ENCODE measurements at places on chromosomes 3 and 15.

- DNase-seq = no peak
Measured at GRCh38 chr3:72973031-72973723, 23.4 kb upstream of the PPP4R2 start.

DNA sequence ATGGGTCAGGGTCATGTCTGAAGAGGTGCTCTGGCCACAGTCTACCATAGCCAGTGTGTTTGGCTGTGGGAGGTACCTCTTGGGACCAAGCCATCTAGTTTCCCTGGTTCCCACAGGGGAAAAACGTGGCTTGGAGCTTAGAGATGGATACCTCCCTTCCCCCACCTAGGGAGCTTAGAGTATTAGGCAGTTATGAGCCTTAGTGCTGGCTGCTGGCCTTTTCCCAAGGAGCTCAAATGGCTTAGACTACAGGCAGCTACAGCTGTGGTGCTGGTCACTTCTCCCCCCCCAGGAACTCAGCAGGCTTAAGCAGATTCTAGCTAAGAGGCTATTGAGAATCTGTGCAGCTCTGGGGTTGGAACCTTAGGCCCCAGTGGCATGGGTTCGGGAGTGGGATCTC, 591.2 kb downstream of the NSUN3 start:
- DNase-seq = no peak

DNA sequence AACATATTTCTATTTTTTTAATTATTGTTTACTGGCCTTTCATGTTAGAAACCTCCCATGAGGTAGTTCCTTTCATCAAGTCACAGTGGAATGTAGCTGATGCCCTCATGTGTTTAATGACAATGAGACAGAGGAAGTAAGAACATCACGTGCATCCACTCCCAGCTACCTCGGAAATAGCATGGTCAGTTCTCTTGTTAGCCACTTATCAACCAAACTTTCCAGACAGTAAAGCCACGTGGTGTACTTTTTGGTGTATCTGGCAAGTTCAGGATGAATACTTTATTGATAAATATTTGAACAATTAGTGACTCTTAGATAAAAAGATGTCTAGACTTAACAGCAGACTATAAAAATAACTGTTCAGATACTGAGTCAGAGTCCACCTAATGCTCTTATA, 781.7 kb downstream of the MECOM start:
- no peak for DNase-seq

DNA sequence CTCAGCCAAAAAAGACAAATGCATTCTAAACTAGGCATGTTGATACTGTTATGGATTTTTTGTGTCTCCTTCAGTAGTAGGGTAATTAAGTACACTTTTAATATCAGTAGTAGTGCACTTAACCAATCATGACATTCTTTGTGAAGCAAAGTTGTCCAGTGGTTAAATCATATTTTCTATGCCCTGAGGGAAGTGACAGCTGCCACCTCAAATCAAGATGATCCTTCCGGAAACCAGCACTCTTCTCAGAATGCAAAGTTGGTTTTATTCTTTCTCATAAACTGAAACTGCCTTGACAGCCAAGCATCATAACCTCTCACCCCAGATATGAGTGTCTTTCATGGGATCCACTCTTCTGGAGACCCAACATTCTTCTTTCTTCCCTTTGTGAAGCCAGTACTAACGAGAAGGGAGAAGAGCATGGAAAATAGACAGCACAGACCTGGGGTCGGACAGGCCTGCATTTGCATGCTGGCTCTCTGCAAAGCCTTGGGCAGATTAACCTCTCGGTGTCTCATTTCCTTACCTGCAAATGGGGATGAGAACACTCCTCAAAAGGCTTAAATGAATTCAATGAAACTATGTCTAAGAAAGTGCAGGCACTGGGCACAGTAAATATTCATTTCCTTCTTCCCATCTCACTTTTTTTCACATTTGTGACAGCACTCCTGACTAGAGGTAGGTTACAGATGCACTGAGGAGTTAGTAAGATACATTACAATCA, 13.2 kb downstream of the AAGAB start:
- DNase-seq = no peak

DNA sequence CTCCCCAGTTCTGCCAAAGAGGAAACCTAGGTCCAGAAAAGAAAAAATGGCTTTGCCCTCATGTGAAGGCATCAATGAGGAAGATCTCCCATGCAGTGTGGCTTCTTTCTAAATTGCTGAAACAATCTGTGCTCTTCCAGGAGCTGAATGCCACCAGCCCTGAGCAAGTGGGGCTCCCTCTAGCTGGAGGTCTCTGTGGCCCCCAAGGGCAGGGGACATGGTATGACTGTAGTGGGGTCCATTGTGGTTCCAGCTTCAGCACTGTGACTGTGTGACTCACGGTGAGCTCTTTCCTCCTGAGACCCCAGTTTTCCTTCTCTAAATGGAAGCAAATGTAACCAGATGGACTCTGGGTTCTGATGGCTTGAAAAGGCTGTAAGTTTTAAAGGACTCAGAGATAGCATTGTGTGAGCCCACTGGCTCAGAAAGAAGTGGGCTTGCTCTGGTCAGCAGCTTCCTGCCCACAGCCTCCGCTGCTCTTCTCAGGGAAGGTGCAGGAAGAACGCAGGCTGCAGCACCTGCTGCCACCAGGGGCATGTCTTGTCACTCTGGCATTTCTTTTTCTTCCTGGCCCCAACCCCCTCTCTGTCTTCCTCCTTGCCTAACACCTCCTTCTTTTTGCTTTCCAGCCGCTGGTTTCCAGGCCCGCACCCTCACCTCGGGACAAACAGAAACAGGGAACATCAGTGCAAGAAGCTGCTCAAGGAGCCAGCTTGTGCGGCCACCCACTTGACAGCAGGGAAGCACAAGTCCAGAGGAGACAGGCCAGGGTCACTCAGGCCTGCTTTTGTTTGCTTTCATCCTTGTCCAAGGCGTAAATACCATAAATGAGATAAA, 5.8 kb upstream of the CXCR6 start:
- no peak for DNase-seq

DNA sequence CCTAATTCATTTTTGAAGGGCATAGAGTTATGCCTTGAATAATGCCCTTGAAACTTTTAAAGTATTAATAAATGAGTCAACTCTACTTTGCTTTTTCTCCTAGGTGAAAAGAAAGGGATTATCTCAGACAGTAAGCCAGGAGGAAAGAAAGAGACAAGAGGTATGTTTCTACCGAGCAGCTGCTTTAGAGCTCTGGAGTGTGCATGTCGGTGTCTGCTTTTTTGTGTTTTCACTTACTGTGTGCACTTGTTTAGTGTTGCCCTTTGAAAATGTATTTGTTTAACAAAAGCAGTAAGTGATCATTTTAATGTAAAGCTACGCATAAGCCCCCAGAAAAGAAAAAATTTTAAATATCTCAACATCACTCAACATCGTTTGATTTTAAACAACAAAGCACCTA, 28.1 kb downstream of the ARHGEF26 start:
- DNase-seq = no peak

DNA sequence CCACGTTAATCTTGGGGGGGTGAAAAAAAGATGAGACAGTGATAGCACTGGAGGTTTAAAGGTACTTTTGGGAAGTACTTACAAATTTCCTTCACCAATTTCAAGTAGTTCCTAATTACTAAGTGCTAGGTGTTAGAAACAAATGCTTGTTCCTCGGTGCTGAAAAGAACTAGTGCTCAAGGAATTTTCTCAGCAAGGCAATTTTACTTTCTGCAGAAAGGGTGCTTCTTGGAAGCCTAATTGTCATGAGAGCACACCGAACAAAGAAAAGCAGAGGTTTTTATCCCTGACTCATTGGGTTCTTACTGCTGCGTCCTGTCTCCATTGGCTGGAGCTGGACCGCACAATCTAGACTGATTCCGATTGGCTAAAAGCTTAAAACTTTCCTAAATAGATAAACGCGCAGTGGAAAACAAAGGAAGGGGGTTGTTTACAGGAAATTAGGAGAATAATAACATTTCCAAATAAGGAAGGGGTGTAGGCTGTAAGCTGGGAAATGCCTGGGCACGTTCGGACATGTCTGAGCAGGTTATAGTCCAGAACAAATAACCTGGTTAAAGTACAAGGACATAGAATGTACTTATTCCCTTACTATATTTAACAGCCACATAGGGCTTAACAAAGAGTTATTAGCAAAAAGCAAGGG, 49.6 kb downstream of the CHD2 start:
- no peak for DNase-seq

DNA sequence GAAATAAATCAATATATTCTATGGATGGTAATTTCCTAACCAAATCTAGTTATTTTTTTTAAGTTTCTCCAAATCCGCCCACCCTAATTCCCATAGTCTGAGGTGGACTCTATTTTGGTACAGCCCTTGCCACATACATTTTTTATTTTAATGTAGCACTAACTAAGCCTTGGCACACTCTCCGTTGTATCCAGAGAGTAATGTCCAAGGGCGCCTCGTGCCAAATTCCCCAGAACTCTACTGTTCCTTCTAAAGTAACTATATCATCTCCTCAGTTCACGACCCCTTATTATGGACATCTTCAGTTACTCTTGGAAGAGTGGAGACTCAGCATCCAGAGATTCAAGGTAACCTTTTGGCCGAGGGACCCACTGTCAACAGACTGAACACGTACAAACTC, 1.3 kb downstream of the VGLL3 start:
- DNase-seq = no peak

- DNase-seq = no peak
Measured at GRCh38 chr3:128814060-128814459, 65.4 kb upstream of the ACAD9 start.

DNA sequence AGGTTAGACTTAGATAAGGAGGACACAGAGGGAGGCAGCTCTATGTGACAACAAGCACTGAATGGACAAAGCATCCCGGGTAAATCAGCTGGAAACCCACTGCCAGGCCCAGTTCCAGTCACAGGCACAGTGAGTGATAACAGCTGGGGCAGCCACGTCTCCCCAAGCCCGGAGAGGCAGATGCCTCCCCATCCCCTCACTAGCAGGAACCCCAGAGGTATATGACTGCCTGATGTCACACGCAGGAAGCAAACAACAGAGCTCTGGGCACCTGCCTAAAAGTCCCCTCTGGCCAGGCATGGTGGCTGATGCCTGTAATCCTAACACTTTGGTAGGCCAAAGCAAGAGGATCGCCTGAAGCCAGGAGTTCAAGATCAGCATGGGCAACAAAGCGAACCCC, 18.2 kb downstream of the C15orf62 start:
- no peak for DNase-seq

DNA sequence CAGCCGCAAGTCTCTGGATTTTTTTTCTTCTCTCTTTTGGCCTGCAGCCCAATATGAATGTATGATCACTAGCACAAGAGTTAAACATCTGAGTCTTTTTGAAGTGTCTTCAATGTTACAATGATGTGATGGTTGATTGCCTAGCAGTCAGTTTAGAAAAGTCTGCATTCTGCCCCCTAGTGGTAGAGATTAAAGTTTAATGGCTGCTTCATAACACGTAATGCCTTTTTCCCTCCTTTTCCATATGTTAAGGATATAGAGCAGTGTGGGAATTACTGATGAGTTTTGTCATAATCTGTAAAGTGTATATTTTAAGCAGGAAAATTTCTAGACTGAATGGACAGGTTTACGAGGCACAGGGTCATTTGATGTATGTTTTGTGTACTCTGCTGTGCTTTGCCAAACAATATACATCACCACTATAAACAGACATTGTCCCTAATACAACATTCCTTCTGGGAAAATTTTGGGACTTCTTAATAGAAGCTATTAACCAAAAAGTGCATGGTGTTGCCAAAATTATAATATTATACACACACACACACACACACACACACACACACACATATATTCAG, 1038.5 kb upstream of the NR2F2 start:
- DNase-seq = no peak

DNA sequence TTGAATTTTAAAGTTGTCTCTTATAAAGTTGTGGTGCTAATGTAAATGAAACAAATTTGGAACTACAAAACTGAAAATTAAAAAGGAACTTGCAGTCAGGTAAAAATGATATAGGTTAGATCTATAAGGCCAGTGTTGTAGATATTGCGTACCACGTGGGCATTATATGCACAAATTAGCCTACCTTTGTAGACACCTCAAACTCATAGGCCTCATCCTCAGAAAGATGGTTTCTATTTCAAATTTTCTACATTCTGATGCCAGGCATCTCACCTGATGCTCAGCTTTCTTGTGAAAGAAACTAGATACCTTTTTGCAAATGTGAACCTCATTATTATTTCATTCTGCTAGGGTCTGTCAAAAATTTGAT, 25.6 kb downstream of the TMEM207 start:
- DNase-seq = no peak

DNA sequence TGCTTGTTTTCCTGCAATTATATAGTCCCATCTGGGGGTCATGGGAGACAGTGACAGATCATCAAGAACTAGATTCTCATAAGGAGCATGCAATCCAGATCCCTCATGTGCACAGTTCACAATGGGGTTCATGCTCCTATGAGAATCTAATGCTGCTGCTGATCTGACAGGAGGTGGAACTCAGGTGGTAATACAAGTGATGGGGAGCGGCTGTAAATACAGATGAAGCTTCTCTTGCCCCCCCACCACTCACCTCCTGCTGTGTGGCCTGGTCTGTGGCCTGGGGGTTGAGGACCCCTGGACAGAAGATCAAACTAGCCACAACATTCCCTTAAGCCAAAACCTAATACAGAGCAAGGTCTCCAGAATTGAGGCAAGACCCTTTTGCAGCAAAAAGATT, 161.1 kb downstream of the WDR76 start:
- no peak for DNase-seq

DNA sequence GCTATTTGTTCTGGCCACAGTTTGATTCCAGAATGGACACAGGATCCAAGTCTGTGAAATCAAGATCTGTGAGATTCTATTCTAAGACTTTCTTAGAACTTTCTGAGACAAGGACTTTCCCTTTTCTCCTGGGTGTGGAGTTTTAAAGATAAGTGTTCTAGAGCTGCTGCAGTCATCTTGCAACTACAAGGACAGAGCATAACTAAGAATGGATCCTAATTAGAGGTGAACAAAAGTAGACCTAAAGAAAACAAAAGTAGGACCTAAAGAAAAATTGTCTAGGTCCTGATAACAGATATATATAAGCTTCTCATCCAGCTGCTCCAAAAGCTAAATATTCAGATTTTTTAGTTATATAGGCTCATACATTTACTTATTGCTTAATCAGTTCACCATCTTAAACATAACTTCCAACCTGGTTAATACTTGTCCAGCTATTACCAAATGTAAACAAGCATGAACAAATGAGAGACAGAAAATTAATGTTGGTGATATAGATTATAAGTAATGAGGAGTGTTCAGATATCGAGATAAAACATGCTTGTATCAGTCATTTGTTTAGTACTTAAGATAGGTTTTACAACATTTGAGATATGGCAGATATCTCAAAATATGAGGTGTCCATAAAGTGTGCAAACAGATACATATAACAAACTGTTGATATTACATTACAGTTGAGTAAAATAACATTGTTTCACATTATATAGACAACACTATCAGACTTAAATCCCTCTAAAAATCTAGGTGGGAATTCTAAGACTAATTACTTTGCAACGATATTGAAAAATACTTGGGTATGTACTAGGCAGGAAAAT, 75.1 kb downstream of the CD200 start:
- no peak for DNase-seq

GRCh38 chr3:55658270-55658669, 171.2 kb upstream of the WNT5A start:
- DNase-seq = no peak

GRCh38 chr15:90190606-90191343, 10.4 kb upstream of the SEMA4B start:
- DNase-seq = no peak
